ENCODE measurements at places on chromosomes 1 and 21. TPM values are rescaled to one million over a fixed set of nuclear protein-coding genes. Genes with fewer than 3 reads are reported as not detected.

- DNase-seq, result no peak
Observed at GRCh38 chr1:200784576-200784975, 45.9 kb downstream of the CAMSAP2 start.

- no peak for DNase-seq
Observed at GRCh38 chr21:44354001-44354405, 582 bp downstream of the TRPM2 start.

DNA sequence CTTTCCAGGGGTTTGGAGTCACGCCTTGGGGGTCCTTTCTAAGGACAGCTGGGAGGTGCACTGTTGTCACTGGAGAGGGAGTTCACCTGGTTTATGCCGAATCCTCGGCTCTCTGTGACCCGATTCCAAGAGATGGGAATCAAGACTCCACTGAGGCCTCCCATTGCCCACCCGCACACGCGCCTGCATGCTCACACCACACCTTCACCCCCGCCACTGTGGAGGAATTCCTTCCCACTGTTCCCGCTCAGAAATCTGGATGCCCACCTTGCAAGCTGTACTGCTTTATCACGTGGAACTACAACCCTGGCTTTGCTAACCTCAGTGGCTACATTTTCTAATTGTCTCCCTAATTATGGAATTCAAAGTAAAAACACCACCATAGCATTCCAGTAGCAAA is 29.2 kb downstream of the PGBD5 start:
- no peak for DNase-seq

DNA sequence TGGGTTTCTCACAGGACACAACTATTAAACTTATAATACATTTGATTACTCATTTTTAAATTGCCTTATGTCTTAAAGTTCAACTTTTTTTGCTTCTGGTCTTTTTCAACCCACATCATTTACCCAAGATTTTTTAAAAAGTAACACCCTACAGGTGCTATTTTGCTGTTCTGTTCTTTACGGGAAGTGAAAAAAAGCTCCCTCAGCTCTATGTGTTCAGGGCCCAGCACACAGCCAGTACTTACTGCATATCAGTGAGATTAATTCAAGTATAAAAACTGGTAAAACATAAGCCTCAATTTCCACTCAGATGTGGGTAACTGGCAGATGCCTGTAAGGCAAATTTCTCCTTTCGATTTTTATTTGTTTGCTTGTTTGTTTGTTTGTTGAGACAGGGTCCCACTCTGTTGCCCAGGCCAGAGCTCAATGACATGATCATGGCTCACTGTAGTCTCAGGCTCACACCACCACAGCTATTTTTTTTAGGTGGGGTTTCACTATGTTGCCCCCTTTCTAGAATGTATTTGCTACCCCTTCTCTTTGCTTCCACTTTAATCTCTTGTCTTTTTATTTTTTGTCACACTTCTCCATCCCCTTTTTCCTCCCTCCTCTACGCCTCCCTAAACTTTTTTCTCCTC is 20.3 kb downstream of the RNASEL start:
- no peak for DNase-seq

DNA sequence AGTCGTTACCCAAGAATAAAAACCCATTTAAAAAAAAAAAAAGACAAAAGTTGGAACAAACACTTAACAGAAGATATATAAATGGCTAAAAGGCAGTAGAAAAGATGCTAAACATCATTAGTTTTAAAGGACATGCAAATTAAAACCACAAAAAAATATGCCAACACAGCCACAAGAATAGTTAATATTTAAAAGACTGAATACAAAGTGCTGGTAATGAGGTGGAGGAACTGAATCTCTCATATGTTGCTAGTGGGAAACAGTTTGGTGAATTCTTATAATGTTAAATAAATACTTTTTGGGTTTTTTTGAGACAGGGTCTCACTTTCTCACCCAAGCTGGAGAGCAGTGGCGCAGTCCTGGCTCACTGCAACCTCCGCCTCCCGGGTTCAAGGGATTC is 10.0 kb downstream of the LRRC40 start:
- no peak for DNase-seq

- no peak for DNase-seq
Observed at GRCh38 chr1:180566026-180566425, 7.3 kb downstream of the OVAAL start.

- no peak for DNase-seq
Observed at GRCh38 chr1:23129846-23130245, 38.8 kb downstream of the LUZP1 start.

GRCh38 chr21:16775076-16775475 is 737.8 kb upstream of the CXADR start:
- DNase-seq, result no peak

The ATP6V1G3 gene
- not detected for total RNA-seq

The IFI44L gene
- total RNA-seq, result 158 TPM

The EFNA4 gene
- 3.8 TPM for total RNA-seq

The IL19 gene
- not detected for total RNA-seq

The ACTL8 gene
- not detected for total RNA-seq
